ENCODE measurements at places on chromosomes 1 and 21.

DNA sequence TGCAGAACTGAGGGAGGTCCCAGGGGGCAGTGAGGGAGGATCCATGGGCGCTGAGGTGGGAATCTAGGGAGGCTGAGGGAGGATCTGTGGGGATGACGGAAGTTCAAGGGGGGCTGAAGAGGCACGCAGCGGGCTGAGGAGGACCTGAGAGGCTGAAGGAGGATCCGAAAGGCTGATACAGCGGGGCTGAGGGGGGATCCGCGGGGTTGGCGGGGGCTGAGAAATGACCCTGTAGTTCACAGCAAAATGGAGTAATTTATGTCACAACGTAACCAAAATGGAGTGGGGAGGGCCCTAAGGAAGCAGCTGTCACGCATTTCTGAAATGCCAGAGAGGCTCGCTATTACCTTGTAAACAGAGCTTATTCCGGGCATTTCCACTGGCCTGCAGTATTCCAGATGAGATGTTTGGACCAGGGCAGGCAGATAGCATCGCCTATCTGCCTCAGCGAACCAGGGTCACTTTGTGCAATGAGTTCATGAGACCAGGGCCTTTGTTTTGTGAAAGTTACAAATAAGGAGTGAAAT lies 926 bp upstream of the MRPL55 start:
- DNase-seq = no peak

DNA sequence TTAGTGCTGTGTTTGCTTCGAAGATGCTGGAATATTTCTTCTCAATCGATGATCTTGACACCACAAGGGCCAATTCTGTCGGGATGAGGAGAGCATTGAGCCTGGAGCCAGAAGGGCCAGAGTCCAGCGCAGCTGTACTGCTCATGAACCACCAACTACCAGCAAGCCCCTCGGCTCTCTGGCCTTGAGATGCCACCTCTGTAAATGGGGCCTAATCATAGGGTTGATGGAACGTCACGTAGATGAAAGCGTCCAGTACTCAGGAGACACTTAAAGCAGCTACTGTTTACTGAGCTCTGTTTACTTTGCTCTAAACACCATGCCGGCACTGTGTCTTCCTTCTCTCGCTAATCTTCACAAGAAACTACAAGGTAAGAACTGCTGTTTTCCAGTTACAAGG lies 26.3 kb downstream of the CCDC185 start:
- no peak for DNase-seq

DNA sequence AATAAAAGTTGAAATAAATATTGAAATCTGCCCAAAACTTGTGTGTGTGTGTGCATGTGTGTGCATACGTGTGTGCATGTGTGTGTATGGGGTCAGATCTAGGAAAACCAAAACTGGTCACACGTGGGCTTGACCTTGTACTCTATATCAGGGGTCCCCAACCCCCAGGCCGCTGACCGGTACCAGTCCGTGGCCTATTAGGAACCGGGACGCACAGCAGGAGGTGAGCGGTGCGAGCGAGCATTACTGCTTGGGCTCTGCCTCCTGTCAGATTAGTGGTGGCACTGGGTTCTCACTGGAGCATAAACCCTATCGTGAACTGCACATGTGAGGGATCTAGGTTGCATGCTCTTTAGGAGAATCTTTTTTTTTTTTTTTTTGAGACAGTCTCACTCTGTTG lies 8.7 kb downstream of the DOP1B start:
- DNase-seq = no peak

GRCh38 chr1:248850124-248850523 lies 8.8 kb downstream of the ZNF692 start:
- DNase-seq = no peak

DNA sequence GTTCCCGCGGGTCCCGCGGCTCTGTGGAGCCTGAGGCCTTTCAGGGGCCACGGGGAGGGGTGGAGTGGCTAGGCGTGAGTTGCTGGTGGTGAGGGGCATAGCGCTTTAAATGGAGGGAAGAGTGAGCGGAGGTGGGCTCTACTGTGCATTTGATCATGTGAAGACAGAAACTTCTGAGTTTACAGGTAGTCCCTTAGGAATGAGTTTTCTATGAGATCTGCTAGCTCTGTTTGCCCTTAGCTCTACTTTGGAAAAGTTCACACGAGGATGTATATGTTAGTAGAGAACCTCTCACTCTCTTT lies 593 bp downstream of the ST6GALNAC3 start:
- DNase-seq = no peak

DNA sequence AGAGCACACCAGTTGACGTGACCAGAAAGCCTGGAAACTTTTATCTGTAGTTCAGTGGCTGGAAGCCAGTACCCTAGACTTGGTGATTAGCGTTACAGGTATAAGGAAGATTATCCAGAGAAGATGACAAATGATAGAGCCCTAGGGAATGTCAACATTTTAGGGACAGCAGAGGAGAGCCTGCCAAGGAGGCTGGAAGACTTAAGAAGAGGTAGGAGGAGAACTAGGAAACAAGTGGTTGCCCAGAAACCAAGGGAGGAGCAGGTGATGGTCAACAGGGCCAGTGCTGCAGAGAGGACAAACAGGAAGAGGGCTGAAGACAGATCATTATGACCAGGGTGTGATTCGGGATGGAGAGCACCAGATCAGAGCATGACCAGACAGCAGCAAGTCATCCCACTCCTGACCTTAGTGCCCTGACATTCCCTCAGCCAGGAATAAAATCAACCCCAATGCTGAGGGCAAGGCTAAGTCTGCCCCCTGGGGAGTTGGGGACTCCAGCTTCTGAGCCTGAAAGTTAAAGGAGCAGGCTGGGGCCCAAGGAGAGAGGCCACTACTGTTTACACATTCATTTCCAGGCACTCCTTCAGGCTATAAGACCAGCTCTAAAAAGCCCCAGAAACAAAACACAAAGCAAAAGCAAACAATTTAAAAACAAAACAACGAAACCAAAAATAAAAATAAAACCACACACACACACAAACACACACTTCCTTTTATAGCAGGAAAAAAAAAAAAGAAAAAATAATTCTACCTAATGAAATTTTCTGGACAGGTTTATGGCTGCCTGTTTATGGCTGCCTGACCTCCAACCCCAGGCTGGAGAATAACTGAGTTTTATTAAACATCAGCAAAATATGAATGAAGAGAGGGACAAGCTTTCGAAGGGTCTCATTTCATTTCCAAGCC lies 48.6 kb upstream of the LRRC52 start:
- no peak for DNase-seq

GRCh38 chr1:95537176-95537575 lies 303.2 kb downstream of the RWDD3 start:
- DNase-seq = no peak

DNA sequence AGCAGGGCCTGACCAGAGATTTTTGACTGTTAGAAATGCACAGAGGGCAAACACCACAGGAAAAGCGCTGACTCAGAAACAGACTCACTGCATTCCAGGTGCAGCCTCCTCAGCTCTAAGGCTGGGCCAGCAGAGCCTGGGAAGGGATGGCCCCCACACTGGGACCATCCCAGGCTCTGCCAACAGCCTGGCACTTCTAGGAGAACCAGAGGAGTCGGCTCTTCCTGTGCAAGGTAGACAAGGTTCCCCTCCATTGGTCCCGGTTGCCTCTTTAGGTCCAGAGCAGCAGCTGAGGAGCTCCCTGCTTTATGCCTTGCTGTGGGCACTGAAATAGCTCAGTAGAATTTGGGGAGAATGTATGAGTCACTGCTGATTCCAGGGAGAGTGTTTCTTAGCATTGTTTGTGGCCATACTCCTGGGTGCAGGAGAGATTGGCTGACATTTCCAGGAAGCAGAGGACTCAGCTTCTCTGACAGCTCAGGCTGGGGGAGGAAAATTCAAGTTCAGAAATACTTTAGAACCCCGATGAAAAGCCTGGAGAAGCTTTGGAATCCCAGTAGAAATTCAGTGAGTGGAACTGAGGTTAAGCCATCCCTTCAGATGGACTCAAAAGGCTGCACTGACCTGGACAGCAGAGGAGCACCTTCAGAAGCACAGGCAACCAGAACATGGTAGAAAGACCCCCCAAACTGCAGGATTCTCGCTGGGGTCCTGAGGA lies 19.7 kb downstream of the PRAMEF1 start:
- DNase-seq = no peak

- no peak for DNase-seq
Measured at GRCh38 chr1:183516725-183517124, 44.4 kb downstream of the SMG7 start.

DNA sequence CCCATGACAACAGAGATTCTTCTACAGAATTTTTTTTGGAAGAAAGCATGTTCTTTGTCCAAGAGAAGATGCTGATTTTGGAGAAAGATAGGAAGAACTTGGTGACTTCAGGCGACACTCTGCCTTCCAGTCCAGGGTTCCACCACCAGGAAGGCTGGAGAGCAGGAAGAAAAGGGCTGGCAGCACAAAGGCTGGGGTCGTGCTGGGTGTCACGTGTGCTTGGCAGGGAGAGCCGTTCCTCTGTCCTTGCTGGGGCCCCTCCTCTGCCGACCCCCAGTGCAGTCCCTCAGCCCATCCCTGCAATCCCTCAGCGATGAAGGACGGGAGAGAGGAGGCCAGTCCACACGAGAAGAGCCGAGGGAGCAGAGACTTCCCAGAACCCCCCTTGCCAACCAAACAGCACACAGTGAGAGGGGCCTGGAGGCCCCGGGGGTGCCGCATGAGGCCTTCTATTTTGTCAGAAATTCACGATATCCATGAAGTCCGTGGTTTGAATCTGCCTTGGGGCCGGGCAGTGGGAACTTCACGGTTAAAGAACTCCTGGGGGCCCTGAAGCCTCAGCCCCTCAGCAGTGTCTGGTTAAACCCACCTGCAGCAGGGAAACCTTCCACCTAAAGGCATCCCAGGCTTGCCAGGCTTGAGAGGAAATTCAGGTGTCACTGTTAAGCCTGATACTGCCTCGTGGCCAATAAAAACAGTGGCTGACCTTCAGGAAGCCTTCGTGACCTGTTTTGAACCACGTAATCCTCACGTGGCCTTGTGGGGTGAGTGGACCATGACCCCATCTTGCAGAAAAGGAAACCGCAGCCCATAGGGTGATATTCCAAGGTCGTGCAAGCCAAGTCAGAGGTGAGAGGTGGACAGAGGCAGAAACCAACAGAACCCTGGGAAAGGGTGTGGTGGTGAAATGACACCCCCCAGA lies 3.4 kb downstream of the KRTAP10-12 start:
- DNase-seq = no peak

GRCh38 chr21:15695241-15695640 lies 34.5 kb upstream of the USP25 start:
- DNase-seq = no peak

- DNase-seq = no peak
Measured at GRCh38 chr1:213394837-213395236, 343.8 kb downstream of the RPS6KC1 start.

DNA sequence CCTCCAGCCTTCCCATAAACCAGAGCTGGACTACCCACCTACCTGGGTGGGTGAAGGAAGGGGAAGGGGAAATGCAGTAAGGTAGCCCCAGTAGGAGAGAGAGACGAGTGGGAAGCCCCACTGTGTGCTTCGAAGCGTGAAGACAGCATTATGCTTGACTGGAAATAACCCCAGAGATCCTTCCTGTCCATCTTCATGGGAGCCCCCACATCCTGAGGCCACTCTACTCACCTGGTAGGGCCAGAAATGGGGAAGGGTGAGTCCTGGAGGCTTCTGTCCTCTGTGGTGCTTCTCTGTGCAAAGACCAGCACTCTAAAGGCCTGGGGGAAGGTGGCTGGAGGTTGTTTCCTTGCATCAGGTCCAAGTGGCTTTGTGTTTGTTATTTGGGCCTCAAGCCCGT lies 10.0 kb upstream of the RASSF5 start:
- no peak for DNase-seq

DNA sequence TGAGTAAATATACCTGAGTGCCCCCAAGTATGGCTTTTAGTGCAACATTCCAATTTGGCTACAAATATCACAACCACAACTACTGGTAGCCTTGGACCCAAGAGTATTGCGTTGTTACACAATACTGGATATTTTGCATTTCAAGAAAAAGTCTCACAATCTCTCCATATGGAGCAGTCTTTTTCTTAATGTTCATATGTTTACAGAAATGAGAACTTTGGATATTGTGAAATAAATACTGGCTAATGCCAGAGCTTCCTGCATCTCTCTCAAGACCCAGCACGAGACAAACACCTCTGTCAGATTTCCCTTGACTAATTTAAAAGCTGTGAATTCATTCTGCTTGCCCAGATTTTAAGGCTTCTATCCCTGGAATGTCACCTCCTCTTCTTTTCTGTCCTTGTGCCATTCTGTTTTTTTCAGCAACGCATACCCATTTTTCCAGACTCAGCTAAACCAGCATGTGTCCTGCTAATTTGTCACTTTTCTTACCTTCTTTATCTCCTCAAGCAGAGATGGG lies 136.2 kb upstream of the BACE2 start:
- DNase-seq = no peak

DNA sequence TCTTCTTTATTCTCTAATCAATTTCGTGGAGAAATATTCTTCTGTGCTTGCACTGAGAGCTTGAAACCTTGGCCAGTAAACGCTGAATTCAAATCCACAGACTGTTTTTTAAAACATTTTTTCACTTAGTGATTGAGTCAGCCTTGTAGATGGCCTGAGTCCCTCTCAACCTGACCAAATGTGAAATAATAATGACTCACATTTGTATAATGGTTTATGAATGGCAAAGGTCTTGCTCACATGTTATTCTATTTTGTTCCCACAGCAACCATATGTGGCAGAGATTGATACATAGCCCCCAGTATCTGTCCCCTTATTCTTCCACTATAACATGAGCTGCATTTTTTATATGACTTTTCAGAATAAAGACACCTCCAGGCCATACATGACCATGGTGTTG lies 47.8 kb upstream of the CCDC190 start:
- DNase-seq = no peak

GRCh38 chr1:226920446-226920894 lies 19.6 kb upstream of the COQ8A start:
- DNase-seq = no peak

- DNase-seq = no peak
Measured at GRCh38 chr1:215482079-215482478, 85.0 kb upstream of the KCTD3 start.

GRCh38 chr1:19166066-19166465 lies 44.0 kb downstream of the UBR4 start:
- no peak for DNase-seq

DNA sequence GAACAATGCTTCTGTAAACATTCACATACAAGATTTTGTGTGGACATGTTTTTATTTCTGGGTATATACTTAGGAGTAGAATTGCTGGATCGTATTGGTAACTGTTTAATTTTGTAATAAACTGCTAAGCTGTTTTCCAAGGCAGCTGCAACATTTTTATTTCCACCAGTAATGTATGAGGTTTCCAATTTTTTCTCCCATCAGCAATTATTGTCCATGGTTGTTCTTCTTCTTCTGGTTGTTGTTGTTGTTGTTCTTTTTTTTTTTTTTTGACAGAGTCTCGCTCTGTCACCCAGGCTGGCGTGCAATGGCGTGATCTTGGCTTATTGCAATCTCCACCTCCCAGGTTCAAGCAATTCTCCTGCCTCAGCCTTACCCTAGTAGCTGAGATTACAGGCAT lies 26.9 kb downstream of the ZYG11B start:
- no peak for DNase-seq

- no peak for DNase-seq
Measured at GRCh38 chr1:18989896-18990295, 33.4 kb upstream of the IFFO2 start.

- DNase-seq = no peak
Measured at GRCh38 chr1:45016090-45016697, 4.1 kb downstream of the UROD start.

GRCh38 chr1:234942879-234943506 lies 185.6 kb downstream of the TOMM20 start:
- DNase-seq = no peak

- no peak for DNase-seq
Measured at GRCh38 chr1:13456904-13457532, 46.8 kb downstream of the PRAMEF20 start.

- no peak for DNase-seq
Measured at GRCh38 chr1:167357305-167357704, 136.6 kb downstream of the POU2F1 start.
